ENCODE measurements at places on chromosomes 11 and 22.

DNA sequence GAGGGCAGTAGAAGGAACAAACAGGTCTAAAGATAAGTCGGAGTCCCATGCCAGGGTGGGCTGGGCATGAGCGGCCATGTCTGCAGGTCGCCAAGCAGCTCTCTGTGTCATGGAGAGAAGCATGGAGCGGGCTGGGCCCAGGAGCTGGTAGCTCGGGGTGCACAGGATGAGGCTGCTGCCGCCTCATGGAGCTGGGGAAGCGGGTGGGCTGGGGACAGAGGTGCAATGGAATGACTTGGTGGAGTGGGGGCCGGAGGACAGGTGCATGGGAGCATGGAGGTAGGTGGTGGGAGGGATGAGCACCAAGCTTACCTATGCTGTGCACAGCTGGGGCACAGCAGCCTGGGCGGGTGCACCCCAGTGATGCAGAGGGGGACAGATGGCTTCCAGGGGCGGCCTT, 3.6 kb downstream of the NRXN2 start:
- DNase-seq = no peak

- no peak for DNase-seq
Measured at GRCh38 chr11:119729951-119730613, 1.1 kb upstream of the NECTIN1 start.

DNA sequence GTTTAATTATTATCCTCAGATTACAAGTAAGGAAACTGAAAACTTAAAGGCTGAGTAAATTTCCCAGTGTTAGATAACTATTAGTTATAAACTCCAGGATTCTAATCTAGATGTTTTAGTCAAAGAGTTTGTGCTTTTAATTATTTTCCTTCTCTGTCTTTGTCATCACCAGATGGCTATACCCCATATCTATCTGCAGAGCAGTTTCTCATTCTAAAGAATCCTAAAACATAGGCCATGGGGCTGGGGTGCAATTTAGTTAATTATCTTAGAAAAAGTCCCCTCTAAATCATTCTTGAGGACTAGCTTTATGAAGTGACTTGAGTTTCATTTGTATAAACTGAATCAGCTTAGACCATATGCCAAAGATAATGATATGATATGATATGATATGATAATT, 556.3 kb upstream of the ANO5 start:
- DNase-seq = no peak

- no peak for DNase-seq
Measured at GRCh38 chr11:1140642-1141490, 16.9 kb upstream of the MUC5AC start.

DNA sequence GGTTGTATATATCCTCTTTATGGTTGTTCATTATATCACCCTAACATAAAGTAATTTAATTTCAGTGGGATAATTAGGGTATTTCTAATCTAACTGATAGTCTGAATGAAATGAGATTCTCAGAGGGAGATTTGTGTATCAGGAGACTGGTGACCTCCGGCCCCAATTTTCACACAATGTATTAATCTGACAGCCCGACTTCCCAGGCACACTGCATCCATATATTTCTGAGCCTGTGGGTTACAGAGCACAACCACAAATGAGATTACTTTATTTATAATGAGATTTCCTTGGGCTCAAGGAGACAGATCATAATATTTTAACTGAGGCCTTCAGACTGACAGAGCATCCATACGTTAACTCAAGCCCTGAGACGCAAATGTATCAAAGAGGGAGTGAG, 125.9 kb downstream of the RCN1 start:
- DNase-seq = no peak

DNA sequence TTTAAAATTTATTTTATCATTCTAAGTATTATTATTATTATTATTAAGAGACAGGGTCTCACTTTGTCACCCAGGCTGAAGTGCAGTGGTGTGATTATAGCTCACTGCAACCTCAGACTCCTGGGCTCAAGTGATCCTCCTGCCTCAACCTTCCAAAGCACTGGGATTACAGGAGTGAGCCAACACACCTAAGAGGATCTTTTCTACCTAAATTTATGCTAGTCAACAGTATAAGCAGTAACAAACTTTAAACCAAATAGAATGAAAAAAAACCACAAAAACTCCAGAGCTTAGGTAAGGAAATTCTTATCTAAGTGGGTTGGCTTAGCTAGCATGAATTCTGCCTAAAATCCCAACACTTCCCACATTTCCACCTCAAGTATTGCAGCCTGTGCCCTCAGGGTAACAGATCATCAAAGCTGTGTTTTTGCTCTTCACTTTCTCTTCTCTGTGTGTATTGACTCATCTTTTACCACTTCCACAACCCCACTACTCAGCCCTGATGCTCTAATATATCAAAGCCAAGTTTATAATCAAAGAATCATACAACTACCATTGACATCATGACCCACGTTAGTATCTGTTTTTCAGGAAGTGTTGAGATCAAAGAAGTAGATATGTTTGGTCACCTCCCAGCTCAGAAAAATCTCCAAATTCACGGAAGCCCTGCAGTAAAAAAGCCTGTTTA, 93.7 kb upstream of the SPON1 start:
- DNase-seq = no peak

Measured in cerebellar nuclear complex (tissue), 1 donor.